ENCODE measurements at places on chromosomes 2 and 18.

GRCh38 chr2:81334046-81334445 is 1029.5 kb upstream of the LRRTM1 start:
- H3K27ac ChIP-seq = no peak overlapping the region
- no peak overlapping the region for H3K4me3 ChIP-seq
- H3K36me3 ChIP-seq = no peaks in the 10 kb centered on the region

DNA sequence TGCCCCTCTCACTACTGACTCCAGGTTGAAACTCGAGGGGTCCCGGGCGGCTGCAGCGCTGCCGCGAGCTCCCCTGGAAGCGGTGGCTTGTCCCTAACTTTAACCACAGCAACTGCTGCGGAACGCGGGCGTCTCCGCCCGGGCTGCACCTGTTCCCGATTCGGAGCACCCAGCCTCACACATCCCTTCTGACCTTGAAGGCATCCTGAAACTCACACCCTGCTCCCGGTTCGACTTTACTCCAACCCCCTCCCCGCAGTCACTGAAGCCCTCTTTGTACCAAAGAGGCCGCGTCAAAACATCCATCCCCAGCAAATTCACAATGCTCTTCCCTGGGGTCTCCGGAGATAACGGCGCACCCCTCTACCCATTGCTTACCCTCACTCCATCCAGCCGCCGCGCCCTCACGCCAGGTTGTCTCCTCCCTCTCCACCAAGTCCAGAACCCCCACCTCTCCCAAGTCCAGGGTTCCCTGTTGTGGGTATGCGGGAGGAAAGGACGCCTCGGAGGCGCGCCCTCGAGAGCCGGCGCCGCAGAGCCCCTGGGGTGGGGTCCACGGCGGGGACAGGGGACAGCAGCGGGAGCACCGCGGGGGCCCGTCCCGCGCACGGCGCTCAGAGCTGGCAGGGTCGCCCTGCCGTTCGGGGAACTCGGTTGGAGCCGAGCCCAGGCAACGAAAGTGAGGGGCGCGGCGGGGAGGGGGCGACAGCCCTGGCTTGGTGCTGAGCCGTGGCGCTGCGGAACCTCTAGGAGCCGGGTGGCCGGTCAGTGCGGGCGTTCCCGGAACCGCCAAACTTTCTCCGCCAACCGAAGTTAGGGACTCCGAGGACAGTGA is 934 bp downstream of the MYO5B start:
- H3K4me3 ChIP-seq = peak overlapping the region; percentile 53
- peaks cover 12% of the 10 kb centered on the region for H3K4me1 ChIP-seq
- peak; percentile 15 for DNase-seq
- peaks cover 72% of the 10 kb centered on the region for H3K27me3 ChIP-seq
- no peaks in the 10 kb centered on the region for H3K36me3 ChIP-seq

DNA sequence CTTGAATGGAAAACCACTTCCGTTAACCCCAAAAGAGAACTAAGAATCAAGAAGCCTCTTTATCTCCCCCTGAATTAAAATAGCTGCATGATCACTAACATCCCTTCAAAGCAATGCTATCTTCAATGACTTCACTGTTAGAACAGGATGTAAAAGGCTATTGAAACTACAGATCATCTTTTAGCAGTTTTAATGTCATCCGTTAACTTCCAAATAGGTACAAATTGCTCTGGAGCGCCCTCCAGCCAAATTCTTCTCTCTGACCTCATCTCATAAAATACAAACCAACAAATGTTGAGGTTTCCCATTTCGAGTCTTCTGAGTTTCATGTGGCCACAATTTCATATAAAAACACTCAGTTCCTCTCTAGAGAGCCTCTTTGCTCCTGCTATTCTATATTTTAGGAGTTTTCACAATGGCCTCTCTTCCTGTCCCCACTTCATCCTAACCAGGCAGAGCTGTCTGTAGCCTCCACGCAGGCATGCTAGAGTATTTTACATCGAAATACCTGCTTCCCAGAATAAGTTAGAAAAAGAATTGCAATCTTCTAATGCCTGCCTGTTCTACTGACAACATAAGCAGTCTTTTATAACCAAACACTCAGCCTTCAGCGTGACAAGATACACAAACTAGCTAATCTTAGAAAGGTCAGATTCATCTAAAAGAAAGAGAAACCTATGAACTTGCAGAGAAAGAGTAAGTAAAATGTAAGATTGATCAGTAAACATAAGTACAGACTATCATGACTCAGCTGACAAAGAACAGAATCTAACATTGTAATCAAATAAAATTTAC is 37.9 kb downstream of the B4GALT6 start:
- no peak overlapping the region for H3K27ac ChIP-seq
- no peak overlapping the region for H3K4me3 ChIP-seq
- no peaks in the 10 kb centered on the region for H3K4me1 ChIP-seq
- H3K27me3 ChIP-seq = no peaks in the 10 kb centered on the region
- DNase-seq = no peak

- no peak overlapping the region for H3K4me3 ChIP-seq
- H3K27me3 ChIP-seq = no peaks in the 10 kb centered on the region
- no peak overlapping the region for H3K27ac ChIP-seq
- no peak for DNase-seq
- no peaks in the 10 kb centered on the region for H3K4me1 ChIP-seq
Measured at GRCh38 chr2:309148-309953, 21.5 kb upstream of the ALKAL2 start.

- H3K4me1 ChIP-seq = no peaks in the 10 kb centered on the region
- H3K36me3 ChIP-seq = no peaks in the 10 kb centered on the region
- H3K27ac ChIP-seq = no peak overlapping the region
- H3K27me3 ChIP-seq = no peaks in the 10 kb centered on the region
- no peak overlapping the region for H3K4me3 ChIP-seq
Measured at GRCh38 chr2:204933735-204934374, 388.6 kb downstream of the PARD3B start.

GRCh38 chr2:97693476-97693875 is 19.9 kb upstream of the ZAP70 start:
- H3K27me3 ChIP-seq = no peaks in the 10 kb centered on the region
- DNase-seq = no peak
- no peaks in the 10 kb centered on the region for H3K36me3 ChIP-seq
- H3K4me3 ChIP-seq = no peak overlapping the region

DNA sequence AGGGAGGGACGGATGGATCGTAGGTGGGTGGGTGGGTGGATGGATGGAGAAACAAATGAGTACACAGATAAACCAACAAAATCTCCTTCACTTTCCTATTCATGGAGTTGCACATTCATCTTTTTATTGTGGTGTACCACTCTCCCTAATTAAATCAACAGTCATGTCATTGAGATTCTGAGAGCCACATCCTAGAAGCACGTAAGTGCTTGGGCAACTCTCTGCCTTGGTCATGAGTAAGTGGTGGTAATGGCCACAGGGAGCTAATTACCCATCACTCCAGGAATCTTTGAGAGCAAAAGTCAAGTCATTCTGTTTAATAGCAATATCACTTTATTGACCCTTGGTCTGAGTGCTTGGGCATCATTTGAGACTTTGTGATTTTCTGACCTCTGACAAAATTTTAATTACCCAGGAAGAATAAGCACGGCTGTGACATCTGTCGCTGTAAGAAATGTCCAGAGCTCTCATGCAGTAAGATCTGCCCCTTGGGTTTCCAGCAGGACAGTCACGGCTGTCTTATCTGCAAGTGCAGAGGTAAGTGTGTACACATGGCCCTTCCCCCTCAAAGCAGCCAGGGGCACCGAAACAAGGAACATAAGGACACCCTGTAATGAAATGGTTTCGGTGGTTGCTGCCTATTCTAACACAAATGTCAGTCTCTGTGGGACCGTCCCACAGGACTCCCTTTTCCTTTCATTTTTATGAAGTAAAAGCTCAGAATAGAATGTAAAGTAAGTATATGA is 85.9 kb downstream of the FEZ2 start:
- no peak for DNase-seq
- no peak overlapping the region for H3K4me3 ChIP-seq
- H3K4me1 ChIP-seq = no peaks in the 10 kb centered on the region
- no peak overlapping the region for H3K27ac ChIP-seq

- H3K27ac ChIP-seq = no peak overlapping the region
- no peak for DNase-seq
- no peak overlapping the region for H3K4me3 ChIP-seq
- H3K27me3 ChIP-seq = no peaks in the 10 kb centered on the region
Measured at GRCh38 chr2:145258903-145259579, 739.1 kb upstream of the ZEB2 start.

Data from heart right ventricle (tissue), 16 donors.